ENCODE measurements at places on chromosomes 3 and 15. TPM values are rescaled to one million over a fixed set of nuclear protein-coding genes. Genes with fewer than 3 reads are reported as not detected.
A peak's percentile ranks its signal among the peaks of the same experiment; 100 is the strongest.

GRCh38 chr3:185733980-185734724 is 90.7 kb downstream of the IGF2BP2 start:
- DNase-seq = peak; percentile 74

DNA sequence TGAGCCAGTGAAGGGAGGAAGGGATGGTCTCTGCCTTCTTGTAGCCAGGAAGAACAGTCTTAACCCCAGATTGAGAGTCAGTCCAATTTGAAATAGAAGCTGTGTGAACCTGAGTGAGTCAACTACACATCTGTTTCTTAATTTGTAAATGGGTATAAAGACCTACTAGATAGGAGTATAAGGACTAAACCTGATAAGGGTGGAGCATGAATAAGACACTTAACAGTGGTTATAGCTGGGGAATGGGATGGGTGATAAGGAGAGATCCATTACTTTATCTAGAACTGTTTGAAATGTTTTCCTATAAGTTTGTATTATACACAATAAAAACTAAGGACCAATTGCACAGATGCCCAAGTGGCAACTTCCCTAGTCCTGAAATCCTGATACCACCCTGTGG is 1.4 kb downstream of the MAN2C1 start:
- DNase-seq = no peak

Gene P4HTM
- 35.9 TPM for total RNA-seq

DNA sequence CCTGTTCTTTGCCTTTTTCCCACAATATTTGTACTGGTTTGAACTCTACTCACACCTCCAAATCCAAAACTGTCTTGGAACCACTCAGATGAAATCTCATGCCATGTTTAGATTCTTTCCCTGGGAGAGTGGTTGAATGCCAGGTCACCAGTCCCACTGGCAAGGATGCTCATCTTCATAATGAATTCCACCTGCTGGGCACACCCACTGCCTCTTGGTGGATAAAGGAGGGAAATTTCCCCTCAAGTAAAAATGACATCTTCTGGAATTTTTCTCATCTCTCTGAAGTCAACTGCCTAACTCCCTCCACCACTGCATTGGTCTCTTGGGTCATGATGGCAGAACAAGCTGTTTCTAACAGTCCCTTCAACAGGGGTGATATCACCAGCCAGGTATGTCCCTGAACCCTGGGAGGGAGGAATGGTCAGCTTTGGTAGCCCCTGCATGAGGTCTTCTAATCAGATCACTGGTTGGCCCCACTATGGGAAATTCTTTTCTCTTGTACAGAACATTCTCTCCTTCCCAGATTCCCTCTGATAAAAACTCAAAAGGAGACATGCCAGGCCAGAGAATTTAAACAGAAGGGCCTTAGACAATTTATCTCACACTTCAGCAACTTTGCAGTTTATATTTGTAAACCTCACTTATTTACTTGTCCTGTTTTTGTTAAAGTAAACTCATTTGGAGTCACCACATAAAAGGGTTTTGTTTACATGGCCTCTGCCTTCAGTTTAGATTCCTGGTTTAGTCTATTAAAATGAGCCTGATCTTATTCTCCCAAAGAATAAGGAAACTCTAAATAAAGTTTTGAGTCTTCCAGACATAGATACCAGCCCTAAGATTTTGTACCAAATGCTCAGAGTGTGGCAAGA is 143.4 kb downstream of the WNT5A start:
- no peak for DNase-seq

Gene DAZL
- total RNA-seq = not detected

Gene GOLGA6B
- total RNA-seq = 0.21 TPM

Gene ANKRD63
- total RNA-seq = not detected

DNA sequence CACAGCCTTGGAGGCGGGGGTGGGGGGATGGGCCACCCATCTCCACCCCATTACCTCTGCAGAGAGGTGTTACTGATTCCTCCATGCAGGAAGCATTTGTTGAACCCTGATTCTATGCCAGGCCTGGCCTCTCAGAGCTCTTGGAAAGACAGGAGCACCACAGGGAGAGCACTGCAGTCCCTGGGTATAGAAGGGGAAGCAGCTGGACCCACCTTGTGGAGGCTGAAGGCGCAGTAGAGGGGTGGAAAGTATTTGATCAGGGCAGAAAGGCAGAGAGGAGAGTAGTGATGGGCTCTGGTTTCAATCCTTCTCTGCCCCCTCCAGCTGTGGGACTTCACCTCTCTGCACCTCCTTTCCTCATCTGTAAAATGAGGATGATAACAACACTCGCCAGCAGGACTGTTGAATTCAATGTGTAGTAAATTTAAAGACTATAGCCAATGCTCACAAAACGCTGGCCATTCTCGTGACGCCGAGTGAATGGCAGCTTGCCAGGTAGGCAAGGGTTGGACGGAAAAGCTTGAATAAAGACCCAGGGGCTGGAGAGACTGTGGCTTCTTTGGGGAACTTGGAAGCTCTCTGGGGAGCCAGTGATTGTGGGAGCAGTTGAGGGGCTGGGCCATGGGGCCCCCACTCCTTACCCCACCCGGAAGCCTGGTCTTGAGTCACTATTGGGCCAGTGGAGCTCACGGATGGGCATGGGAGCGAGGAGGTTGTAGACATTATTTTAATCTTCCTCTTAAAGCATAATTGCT is 8.0 kb upstream of the CCDC33 start:
- no peak for DNase-seq

GRCh38 chr15:47669221-47669620 is 48.1 kb upstream of the SEMA6D start:
- DNase-seq = no peak

DNA sequence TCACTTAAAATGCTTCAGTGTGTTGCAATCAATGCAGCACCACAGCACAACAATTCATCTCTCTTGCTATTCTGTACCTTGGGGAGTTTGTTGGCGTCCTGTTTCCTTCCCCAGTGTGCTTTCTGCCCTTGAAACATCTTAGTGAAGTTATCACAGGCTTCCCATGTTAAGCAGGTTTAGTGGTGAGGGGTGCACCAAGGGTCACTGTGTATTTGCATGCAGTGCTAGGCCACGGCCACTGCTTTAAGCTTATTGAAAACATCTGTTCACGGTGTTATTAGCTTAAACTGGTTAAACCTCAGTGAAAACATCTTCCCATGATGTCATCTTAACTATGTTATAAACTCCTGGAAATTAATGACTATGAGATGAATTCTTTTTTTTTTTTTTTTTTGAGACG is 217.3 kb upstream of the GOLIM4 start:
- DNase-seq = no peak

- no peak for DNase-seq
These were observed 65.5 kb upstream of the ROPN1 start for GRCh38 chr3:124057420-124057819.
